ENCODE measurements at places on chromosomes 13 and 19.
A peak's percentile ranks its signal among the peaks of the same experiment; 100 is the strongest.

DNA sequence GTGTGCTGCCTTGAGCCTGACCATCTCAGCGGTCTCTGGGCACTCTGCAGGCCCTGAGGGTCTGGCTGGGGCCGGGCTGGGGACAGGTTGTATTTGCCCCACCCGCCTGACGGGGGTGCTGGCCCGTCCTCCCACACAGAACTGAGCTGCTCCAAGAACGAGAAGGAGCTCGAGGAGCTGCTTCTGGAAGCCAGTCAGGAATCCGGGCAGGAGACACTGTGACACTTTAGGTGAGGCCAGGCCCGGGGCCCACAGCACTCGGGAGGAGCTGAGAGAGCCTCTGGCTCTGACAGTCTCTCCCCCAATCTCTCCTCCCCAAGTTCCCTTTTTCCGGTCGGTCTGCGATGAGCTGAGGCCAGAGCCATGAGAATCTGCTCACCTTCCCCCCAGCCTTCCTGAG lies 14.5 kb downstream of the NKPD1 start:
- DNase-seq, result no peak

DNA sequence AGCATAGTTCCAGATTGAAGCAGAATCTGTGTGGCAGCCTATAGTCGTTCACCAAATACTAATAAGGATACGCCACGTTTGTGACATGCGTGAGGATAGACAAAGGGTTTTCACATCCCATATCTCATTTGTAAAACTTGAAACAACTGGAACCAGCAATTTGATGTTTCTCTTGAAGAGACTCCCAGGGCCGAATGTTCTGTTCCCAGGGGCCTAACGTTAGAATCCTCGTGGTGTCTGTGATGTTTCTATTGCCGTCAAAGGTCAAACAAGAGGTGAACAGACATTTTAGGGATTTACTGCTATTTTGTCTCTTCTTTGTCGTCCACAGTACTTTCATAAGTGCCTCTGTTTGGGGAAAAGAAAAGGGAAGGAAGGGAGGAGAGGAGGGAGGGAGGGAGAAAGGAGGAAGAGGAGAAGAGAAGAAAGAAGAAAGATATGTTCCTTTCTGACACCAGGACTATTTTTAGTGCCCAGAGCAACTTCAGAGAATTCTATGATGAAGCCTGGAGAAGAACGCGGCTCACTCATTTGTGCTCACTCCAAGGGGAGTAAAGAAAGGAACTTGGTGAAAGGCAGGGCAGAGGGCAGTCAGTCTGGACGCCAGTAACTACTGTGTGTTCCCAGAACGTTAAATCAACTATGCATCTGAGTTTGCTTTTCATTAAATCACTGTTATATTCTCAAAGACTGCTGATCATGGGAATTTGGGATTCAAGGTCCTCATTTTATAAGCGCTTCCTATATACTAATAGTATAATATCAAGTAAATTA lies 154.5 kb downstream of the DCT start:
- DNase-seq, result no peak

DNA sequence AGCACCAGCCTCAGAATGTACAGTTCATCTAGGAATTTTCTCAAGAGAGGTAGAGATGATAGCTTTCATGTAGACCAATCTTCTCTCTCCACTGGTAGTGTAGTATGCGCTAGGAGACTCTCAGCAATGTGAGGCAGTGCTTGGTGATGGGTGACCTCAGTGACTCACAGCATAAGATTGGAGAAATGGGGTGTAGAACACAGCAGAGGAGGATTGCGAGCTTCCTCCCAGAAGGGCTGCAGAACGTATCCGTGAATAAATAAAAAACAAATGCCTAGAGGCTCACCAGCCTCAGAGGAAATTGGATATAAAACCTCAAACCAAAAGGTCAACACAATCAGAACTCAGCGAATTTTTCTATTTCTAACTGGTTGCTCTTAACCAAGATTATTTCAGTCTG lies 182.9 kb upstream of the RXFP2 start:
- peak; percentile 11 for DNase-seq

DNA sequence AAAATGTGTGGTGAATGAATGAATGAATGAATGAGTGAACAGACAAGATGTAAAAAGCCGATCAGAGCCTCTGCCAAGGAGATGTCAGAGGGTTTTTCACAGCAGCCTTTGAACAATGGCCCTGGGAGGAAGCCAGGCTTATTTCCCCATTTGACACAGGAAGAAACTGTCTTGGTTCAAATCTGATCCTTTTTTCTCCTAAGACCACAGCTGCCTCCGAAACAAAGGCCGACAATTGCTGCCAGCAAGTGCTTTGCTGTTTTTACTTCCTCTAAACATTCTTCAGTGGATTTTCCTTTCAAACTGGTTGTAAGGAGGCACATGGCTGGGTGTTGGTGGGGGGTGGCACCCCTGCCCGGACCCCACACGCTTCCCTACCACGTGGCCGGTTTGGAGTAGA lies 44.2 kb upstream of the HOMER3 start:
- DNase-seq, result no peak

GRCh38 chr13:56988543-56988942 lies 152.2 kb upstream of the PRR20A start:
- peak; percentile 23 for DNase-seq

DNA sequence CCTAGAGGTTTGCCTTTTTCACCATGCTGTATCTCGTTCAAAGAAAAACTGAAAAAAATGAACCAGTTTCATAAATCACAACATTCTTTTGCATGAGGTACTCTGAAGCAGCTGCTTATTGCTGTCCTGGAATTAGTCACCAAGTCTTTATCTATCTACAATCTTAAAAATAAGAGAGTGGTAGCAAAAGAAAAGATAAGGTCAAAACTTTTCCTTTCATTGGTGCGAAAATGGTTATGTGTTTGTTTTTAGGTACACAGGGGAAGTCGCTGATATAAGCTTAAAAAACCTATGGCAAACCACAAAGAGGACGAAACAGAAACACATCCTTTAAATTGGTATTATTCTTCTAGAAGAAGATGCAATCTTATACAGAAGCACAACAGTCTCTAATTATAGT lies 20.7 kb downstream of the OBI1 start:
- DNase-seq, result no peak

DNA sequence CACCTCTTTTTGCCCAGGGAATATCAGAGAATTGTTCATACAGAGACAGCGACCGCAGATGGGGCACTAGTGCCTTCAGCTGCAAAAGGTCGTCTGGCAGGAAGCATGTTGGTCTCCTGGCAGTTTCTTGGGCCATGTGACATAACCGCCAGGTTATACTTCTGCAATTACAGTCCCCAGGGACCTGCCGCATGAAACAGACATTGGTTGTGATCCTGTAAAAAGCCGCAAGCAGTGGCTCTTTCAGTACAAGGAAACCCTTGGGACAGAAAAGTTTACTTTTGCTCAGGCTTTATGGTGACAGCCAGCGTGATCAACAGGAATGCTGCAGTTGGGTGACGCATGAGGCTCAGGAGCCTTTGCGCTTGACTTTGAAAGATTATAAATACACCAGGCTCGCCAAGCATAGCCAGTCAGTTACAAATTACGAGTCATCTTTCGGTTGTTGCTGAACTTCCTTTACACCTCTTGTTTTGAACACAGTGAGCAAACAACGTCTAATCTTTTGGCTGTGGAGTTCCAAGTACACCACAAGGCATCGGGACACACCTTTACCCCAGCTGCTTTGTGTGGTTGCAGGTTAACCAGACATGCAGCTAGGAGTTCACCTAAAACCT lies 50.5 kb upstream of the UBE2L5 start:
- DNase-seq, result no peak

GRCh38 chr13:22399801-22400420 lies 729.0 kb downstream of the FGF9 start:
- no peak for DNase-seq

GRCh38 chr19:3908266-3909054 lies 24.4 kb upstream of the NMRK2 start:
- no peak for DNase-seq

DNA sequence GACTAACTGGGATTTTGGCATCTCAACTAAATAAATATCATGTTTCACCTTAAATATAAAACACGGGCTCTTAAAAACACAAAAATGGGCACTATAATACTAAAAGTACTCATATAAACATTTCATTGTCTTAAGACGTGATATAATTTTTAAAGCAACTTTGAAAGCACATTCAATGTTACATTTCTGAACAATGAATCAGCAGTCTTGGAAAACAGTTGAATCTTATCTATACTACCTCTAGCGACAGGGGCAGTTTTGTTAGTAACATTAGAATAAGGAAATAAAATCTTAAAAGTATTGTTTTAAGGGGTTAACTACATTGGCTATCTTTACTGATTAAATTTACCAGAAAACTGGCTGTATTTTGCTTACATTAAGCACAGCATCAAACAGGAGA lies 156.9 kb downstream of the UGGT2 start:
- no peak for DNase-seq

DNA sequence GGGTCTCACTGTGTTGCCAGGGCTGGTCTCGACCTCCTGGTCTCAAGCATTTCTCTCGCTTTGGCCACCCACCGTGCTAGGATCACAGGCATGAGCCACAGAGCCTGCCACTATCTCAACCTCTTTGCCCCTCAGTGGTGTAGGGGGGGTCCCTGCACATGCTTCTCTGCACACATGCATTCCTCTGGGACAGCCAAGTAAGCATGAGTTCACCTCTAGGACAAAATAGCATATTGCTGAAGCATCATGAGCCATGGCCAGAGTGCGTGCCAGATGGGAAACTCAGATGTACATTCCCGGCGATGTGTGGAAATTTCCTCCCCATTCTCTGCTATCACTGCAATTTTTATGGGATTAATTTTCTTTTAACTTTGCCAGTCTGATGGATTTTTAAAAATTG lies 23.1 kb downstream of the CHAF1A start:
- no peak for DNase-seq

DNA sequence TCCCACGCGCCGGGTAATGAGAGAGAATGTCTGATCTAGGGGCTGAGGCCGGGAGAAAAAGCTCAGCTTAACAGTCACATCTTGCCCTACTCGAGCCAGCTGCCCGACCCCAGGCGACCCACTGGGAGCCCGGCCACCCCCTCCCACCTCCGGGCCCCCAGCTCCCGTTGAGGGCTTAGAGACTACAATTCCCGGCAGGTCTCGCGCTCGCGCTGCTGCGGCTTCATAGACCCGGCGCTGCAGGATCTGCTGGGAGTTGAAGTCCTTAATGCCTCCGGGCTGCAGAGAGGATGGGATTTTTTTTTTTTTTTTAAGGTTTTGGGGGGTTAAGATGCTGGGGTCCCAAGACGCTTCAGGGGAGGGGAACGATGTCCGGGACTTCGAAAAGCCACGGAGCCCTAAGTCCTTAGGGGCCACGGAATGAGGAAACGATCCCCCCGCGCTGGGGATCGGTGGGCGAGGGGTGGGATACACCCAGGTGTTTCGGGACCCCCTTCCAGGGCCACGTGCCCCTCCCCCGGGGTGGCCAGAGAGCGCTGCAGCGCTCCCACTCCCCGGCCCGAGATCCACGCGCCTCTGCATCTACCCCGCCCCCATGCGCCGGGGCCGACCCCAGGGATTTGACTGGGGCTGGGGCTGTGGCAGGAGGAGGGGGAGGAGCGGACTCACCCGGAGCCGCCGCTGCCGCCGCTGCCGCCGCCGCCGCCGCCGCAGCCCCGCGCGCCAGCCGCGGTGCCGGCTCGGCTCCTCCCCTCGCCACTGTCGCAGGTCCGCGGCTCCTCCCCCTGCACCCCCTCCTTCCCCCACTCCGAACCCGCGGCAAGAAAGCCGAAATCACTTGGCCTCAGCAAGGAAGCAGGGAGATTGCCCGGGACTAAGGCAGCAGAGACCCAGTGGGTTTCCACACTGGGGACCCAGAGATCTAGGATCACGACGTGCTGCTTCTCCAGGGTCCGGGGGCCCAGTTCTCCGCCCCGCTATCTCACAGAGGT lies at the start of gene SYT3:
Gene SYT3, minus strand, starts transcription at position 761 of the 992 bp plus-strand sequence. CDS start 2,470 bp downstream, outside the sequence.
- peak; percentile 85 for DNase-seq

GRCh38 chr19:10981252-10981895 lies 20.5 kb downstream of the SMARCA4 start:
- no peak for DNase-seq

DNA sequence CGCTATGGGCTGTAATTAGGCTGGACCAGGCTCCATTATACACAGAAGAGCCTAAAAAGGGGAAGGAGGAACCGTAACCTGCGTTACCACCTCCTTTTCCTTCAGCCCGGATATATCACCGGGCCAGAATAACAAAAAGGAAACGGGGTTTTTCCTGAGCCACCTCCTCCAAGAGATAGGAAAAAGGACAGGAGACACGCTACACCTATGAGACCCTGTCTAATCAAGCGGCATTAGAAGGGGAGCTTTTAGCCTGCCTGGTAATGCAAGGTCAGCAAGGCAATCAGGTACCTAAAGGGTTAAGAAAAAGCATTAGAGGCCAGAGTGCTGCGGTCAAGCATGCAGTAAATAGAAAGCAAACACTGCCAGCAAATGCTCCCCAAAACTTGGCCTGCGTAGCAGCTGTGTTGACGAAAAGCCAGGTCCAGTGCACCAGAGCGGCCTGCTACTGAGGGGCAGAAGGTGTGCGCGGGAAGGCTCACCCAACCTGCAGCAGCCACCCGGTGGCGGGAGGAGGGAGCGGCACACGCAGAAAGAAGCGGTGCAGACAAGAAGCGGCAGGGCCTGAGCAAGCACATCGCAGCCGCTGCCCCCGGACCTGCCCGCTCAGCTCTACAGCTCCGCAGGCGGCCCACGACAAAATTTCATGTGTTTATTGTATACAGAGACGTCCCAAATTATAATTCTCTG lies 1466.1 kb downstream of the UQCRFS1 start:
- no peak for DNase-seq

DNA sequence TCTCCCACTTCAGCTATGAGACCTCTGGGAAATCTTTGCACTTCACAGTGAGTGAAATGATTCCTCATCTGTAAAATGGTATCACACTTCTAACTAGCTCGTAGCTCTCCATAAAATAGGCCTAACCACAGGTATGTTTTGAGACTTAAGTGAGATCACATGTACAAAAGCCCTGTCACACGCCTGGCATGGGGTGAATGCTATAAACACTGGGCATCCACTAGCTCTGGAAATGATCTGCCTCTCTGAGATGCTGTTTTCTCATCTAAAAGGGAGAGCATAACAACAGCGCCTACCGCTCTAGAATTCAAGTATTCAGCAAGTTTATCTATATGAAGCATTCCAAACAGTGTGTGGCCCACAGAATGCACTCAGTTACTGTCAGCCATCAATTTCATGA lies 2.2 kb downstream of the AKT2 start:
- DNase-seq, result no peak

- DNase-seq, result no peak
Observed at GRCh38 chr19:54229146-54229545, 6.3 kb upstream of the LILRB3 start.

- DNase-seq, result no peak
Observed at GRCh38 chr13:83716121-83716520, 166.2 kb downstream of the SLITRK1 start.

DNA sequence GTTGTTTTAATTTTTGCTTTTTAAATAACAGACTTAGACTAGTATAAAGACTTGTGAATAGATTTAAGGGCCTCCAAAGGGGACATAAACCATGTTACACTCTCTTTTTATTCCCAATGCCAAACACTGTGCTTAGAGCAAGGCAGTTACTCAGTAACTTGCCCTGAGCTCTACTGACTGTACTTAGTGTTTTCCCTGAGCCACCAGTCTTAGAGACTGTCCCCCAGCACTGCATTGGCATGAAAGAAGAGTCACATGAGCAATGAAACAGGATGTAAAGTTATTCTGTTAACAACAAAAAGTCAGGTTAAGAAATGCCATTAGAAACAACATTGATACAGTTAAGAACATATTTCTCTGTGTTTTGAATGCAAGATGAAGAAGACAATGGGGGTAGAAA lies 187.9 kb downstream of the TBC1D4 start:
- no peak for DNase-seq

All from HTR-8/SVneo (cell line).